ENCODE measurements at places on chromosomes 6 and 20. TPM values are rescaled to one million over a fixed set of nuclear protein-coding genes. Genes with fewer than 3 reads are reported as not detected.
A peak's percentile ranks its signal among the peaks of the same experiment; 100 is the strongest.

DNA sequence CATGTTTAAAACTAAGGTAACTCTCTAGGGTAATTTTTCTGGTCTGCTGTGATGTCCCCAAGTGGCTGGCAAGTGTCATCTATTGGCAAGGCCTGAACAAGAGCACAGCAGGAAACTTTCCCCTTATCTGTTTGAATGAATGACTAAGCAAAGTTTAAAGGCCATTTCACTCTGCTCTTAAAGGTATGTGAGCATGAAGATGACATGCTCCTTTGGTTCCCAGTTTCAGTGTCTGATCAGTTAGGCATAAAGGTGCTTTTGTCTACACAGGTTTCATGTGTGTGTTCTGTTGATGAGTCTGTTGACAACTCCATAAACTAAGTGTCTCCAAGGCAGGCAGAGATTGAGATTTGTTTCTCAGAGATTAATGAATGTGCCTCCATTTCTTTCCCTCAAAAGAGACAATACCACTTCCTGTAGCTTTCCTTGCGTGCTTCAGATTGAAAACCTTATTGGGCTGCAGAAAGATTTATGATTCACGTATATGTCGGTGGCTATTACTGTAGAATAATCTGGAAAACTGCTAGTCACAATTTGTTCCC lies 83.9 kb downstream of the MAP3K7 start:
- peak overlapping the region; percentile 69 for H3K27ac ChIP-seq
- no peak overlapping the region for H3K4me3 ChIP-seq
- H3K36me3 ChIP-seq: no peaks in the 10 kb centered on the region
- peak; percentile 66 for DNase-seq
- peaks cover 15% of the 10 kb centered on the region for H3K4me1 ChIP-seq

DNA sequence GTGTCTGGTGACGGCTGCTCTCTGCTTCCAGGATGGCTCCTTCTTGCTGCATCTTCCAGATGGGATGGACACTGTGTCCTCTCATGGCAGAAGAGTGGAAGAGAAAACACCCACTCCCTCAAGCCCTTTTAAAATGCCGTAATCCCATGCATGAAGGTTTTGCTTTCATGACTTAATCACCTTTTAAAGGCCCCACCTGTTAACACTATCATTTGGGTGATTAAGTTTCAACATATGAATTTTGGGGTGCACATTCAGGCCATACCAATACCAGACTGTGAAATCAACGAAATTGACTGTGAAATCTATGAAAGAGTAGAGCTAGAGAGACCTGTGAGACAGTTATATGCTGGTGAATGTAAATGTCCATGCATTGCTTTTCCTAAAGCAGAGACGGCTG lies 374.3 kb upstream of the CHD6 start:
- no peak overlapping the region for H3K27ac ChIP-seq
- H3K36me3 ChIP-seq: no peaks in the 10 kb centered on the region
- H3K4me3 ChIP-seq: no peak overlapping the region
- H3K4me1 ChIP-seq: no peaks in the 10 kb centered on the region

ADGRF5 gene
- polyA plus RNA-seq: not detected

ZNF311 gene
- 7.5 TPM for polyA plus RNA-seq

CPXM1 gene
- 0.28 TPM for polyA plus RNA-seq

GRCh38 chr6:158285656-158286021 lies 26.6 kb upstream of the TULP4 start:
- H3K36me3 ChIP-seq: no peaks in the 10 kb centered on the region
- H3K4me3 ChIP-seq: no peak overlapping the region
- no peaks in the 10 kb centered on the region for H3K27me3 ChIP-seq
- no peak overlapping the region for H3K27ac ChIP-seq
- no peaks in the 10 kb centered on the region for H3K4me1 ChIP-seq
- DNase-seq: no peak

DNA sequence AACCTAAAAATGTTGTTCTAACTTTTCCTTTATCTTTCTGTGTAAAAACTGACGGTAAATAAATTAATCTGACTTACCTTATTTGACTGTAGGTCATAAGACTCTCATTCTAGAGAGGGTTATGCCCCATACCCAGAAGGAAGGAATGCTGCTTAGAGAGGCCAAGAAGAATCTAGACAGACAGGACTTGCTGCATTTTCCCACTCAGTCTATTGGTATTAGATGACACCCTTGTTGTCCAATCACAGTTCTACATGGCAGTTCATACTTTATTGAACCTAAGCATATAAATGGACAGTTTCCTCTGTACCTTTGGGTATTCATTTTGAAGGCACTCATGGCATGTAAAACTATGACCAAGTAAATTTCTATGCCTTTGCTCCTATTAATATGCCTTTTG lies 359.6 kb upstream of the ID4 start:
- no peak overlapping the region for H3K27ac ChIP-seq
- DNase-seq: no peak
- H3K27me3 ChIP-seq: no peaks in the 10 kb centered on the region
- H3K4me1 ChIP-seq: no peaks in the 10 kb centered on the region

DNA sequence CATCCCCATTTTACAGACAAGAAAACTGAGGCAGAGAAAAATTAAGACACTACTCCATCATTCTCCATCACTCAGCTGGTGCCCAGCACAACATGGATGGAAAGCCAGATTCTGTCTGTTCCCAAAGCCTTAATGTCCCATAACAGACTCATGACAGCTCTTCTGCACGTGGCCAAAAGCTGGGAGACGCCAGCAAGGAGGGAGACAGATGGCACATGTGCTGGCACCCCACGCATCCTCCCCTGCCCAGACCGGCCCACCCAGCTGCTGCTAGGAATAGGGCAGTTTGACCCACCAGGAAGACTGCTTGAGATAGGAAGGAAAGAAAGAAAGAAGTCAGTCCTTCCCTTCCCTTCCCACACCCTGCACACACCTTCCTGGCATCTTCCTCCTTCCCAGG lies 96.3 kb downstream of the PREX1 start:
- no peaks in the 10 kb centered on the region for H3K27me3 ChIP-seq
- H3K36me3 ChIP-seq: peaks cover 7% of the 10 kb centered on the region
- H3K4me3 ChIP-seq: no peak overlapping the region
- 0 out of 2 replicates have a peak, but pooled peaks cover 3% of the 10 kb centered on the region for H3K4me1 ChIP-seq

GRCh38 chr20:60255866-60256265 lies 297.6 kb downstream of the CDH26 start:
- no peak overlapping the region for H3K4me3 ChIP-seq
- no peak overlapping the region for H3K27ac ChIP-seq
- H3K27me3 ChIP-seq: no peaks in the 10 kb centered on the region
- DNase-seq: no peak

GRCh38 chr6:163415620-163416556 lies 1.4 kb downstream of the QKI start:
- H3K36me3 ChIP-seq: no peaks in the 10 kb centered on the region
- peak; percentile 78 for DNase-seq
- peak overlapping the region; percentile 87 for H3K4me3 ChIP-seq

Measured in K562 (cell line).